ENCODE measurements at places on chromosomes 2 and 18. TPM values are rescaled to one million over a fixed set of nuclear protein-coding genes. Genes with fewer than 3 reads are reported as not detected.

The EVX2 gene
- total RNA-seq, result not detected

The STRADB gene
- total RNA-seq, result 42.1 TPM

The SH2D6 gene
- 0.43 TPM for total RNA-seq

The NEB gene
- total RNA-seq, result 0.78 TPM

The POTEC gene
- total RNA-seq, result not detected

The COL5A2 gene
- 717 TPM for total RNA-seq

The SCN2A gene
- 1.0 TPM for total RNA-seq

The STON1 gene
- 26.8 TPM for total RNA-seq

The TBC1D8 gene
- total RNA-seq, result 13.6 TPM

The IKZF2 gene
- total RNA-seq, result 6.8 TPM

The CCBE1 gene
- total RNA-seq, result 49.1 TPM

The ATP6V1B1 gene
- 0.39 TPM for total RNA-seq

The ARHGAP25 gene
- total RNA-seq, result 0.43 TPM

The LRP1B gene
- 0.13 TPM for total RNA-seq

The ATG4B gene
- total RNA-seq, result 47.6 TPM

The MC2R gene
- total RNA-seq, result not detected

The TDRD15 gene
- total RNA-seq, result under 0.01 TPM

The EIF4E2 gene
- total RNA-seq, result 115 TPM

The EHD3 gene
- 10.6 TPM for total RNA-seq

The BBS5 gene
- 9.0 TPM for total RNA-seq

The PXDN gene
- 347 TPM for total RNA-seq

The SFTPB gene
- not detected for total RNA-seq

The CHRND gene
- not detected for total RNA-seq

The MERTK gene
- total RNA-seq, result 0.65 TPM

The PSMA8 gene
- not detected for total RNA-seq

The SERPINB3 gene
- total RNA-seq, result not detected

The MTHFD2 gene
- 136 TPM for total RNA-seq

The TMBIM1 gene
- total RNA-seq, result 339 TPM

The HJURP gene
- total RNA-seq, result 18.8 TPM

The SPC25 gene
- 3.7 TPM for total RNA-seq

The SCN9A gene
- not detected for total RNA-seq

The CCT4 gene
- 122 TPM for total RNA-seq

The SDC1 gene
- 27.3 TPM for total RNA-seq

The FANCL gene
- total RNA-seq, result 25.0 TPM

The INO80C gene
- total RNA-seq, result 11.9 TPM

The IL37 gene
- not detected for total RNA-seq

The STAT4 gene
- 21.4 TPM for total RNA-seq

The SIX2 gene
- 41.8 TPM for total RNA-seq

The SUCLG1 gene
- 52.2 TPM for total RNA-seq

The FEV gene
- total RNA-seq, result not detected

The SERPINB2 gene
- not detected for total RNA-seq
